ENCODE measurements at places on chromosomes 2 and 18.

DNA sequence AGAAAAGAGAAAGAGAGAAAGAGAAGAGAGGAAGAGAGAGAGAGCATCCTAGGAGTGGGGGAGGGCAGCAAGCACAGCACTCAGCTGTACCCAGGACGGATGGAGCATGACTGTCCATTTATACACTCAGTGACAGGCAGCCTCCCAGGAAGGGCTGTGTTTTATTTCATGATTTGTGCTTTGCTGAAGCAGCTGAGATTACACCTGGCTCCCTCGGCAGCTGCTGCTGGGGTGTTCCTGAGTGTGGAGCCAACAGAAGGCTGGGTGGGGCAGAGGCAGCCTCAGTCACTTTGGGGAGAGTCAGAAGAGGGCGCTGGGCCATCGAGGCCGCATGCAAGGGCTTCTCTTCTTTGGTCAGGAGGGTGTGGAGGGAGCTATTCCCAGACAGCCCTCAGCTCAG is 47.8 kb upstream of the TEX51 start:
- DNase-seq, result no peak

DNA sequence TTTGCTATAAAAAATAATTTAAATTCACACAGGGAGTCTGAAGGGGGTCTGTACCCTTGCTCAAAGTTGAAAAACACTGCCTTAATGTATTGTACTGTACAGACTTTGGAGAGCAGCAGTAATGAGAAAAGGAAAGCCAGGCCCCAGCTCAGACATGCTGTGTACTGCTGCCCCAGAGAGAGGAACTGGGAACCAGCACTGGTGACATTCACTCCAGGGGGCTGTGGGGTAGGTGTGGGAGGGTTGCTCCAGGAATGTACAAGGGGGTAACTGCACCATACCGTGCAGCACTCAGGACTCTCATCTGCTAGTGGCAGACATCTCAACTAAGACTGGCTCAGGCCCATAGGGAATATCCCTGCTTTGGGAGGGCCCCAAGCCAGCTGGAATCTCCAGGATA is 146.0 kb upstream of the RMP24 start:
- DNase-seq, result no peak

GRCh38 chr2:20350041-20350712 is 467 bp downstream of the PUM2 start:
- peak; percentile 61 for DNase-seq

DNA sequence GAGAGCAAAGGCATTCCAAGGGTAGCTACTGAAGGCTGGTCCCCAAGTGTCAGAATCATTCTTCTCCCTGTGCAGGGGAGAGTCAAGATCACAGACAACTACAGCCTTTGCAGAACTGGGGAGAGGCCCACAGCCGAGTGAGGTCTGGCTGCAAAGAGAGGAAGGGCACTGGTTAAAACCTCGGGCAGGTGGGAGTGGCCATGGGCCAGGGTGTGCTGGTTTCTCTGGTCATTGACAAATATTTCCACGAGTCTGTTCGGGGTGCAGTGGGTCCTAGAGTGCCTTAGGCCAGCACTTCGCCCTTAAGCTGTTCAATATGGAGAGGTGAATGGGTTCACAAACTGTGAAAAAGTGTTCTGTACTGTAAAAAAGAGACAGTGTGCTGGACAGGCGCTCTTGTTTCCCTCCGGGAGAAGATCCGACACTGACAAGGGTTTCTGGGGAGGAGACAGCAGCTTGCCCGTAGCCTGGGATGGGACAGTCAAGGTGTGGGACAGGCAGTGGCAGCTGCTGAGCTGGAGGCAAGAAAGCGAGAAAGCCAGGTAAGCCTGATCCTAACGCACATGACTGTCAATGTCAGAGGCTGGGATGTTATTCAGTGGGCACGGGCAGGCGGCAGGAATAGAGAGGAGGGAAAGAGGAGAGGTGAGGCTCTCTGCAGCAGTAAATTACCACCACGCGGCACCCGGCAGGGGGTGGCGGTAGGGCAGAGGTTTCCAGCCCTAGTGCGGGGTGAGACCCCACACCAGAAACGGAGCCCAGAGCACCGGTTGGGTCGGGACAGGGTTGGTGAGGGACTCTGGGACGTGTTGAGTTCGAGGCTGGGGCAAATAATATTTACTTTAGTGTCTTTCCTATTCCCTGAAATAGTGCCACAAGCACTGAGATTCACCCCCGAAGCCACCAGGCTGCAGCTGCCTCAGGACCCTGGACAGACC is 2.0 kb downstream of the NPPC start:
- DNase-seq, result no peak

DNA sequence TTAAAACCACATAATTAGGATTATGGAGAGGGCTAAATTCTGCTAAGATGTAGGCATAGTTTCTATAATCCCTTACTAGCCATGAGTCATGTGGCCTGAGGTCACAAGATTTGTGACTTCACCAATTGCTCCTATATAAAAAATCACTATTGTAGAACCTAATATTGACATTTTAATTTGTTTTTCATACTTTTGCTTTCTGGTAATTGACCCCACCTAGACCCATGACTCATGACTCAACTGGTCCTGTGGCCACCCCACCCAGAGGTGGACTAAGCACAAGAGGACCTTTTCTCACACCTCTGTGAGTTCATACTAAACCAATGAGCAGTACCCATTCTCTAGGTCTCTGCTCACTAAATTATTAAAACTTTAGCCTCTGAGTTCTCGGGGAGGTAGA is 1567.5 kb upstream of the LRRTM1 start:
- no peak for DNase-seq

- no peak for DNase-seq
Observed at GRCh38 chr2:54979321-54980044, 70.8 kb downstream of the RTN4 start.

GRCh38 chr2:46657042-46657504 is 177.7 kb downstream of the TMEM247 start:
- no peak for DNase-seq

Measured in thymus (tissue), 14 donors.